NCI-H774 (cell line): ENCODE measurements at places on chromosomes 12 and 14.

- no peak for DNase-seq
Observed at GRCh38 chr12:51864833-51865670, 16.5 kb upstream of the FIGNL2 start.

- no peak for DNase-seq
Observed at GRCh38 chr14:35534208-35534872, 376 bp downstream of the INSM2 start.

DNA sequence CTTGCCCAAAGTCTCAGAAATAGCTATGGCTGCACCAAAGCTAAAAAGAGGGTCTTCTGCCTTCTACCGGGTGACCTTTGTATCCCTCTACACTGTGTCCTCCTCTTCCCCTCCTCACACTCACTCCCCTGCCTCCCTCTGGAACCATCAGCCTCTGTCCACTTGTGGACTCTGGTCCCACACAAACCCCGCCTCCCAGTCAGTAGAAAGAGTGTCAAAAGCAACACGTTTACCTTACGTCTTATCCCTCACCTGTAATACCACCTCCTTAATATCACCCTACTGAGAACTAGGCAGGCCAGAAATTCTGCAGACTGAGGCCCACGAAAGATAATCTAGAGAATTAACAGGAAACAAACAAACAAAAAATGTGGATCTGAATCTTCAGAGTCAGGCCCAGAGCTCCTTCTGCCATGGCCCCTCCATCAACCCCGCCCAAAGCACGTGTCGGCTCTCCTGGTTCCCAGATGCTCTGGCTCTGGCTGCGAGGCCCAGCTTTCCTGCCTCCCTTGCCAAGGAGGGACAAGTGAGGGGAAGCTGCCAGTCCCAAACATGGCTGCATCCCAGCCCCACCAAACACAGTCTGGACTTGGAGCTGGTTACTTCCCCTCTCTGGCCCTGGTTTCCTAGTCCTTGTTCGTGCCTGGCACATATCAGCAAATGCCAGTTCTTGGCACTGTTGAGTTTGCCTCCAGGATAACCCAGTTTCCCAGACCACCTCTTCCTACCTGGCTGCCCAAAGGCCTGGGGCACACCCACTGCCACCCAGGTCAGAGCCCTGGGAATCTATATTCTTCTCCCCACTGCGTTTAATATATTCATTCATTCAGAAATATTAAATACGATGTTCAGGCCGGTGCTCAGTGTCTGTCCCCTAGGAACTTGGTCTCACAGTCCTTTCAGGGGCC, 2.7 kb downstream of the ACTN1 start:
- no peak for DNase-seq

- no peak for DNase-seq
Observed at GRCh38 chr12:6638305-6638704, 2.5 kb upstream of the LPAR5 start.

- DNase-seq: no peak
Observed at GRCh38 chr12:62194616-62195015, 65.6 kb upstream of the USP15 start.

DNA sequence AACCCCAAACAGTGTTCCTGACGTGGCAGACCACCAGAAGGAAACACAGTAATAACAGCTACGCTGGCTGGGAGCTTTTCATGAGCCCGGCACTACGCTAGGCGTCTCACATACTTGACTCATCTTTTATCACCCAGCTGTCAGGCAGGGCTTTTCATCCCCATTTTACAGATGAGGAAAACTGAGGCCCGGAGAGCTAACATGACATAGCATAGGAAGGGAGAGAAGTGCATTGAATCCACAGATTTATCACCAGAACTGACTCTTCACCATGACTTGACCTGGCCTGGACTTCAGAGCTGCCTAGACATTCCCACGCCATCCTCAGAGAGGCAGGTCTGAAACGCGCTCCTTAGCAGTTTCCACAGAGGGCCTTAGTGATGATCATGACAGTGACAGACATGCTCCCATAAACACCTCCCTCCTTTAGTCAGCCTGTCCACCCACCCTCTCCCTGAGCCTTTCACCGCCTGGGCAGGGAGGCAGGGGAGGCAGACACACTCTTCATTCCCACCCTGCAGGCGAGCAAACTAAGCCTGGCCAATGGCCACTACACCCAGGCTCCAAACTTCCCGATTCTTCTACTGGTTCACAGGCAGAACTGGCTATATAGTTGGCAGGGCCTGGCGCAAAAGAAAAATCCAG, 56.2 kb downstream of the RBM19 start:
- no peak for DNase-seq

DNA sequence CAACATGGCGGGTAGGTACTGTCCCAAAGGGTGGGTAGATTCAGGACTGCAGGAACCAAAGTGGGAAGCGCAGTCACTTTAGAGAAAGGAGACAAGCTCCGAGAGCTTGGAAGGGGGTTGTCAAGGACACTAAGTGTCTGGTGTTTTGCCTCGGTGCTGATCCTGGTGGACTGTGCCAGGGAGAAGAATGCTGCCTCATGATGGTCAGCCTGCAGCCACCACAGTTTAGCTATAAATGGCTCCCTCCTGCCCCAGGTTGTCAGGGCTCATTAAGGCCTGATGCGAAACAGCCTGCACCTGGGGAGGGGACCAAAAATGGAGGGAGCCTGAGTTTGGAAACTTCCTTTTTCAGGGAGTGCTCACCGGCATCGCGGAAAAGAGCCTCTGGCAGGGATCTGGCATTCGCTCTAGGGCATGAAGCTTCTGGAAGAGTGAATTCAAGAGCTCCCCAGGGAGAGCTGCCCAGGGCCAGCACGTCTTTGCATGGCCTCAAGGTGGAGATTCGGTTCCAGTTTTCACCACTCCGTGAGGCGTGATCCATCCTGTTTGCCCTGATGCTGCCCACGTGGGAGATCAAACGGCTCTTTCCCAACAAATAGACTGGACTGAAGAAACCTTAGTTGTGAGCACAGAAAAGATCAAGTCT, 164.0 kb downstream of the FOXN3 start:
- DNase-seq: no peak

DNA sequence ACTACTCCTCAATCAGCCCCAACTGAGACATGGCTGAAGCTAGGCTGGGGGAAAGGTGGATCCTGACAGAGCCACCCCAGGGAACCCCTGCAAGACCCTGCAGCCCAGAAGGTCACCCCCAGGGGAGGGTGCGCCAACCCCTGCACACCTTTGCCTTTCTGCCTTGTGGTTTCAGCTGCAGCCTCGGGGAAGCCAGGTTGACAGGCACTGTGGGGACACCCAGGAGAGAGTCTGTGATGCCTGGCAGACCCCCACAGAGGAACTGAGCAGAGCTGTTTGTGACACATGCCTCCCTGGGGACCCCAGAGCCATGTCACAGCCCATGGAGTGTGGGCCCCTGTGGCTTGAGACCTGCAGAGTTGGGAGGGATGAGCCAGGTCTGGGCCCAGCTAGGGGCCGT, 11.8 kb upstream of the HHIPL1 start:
- DNase-seq: no peak

DNA sequence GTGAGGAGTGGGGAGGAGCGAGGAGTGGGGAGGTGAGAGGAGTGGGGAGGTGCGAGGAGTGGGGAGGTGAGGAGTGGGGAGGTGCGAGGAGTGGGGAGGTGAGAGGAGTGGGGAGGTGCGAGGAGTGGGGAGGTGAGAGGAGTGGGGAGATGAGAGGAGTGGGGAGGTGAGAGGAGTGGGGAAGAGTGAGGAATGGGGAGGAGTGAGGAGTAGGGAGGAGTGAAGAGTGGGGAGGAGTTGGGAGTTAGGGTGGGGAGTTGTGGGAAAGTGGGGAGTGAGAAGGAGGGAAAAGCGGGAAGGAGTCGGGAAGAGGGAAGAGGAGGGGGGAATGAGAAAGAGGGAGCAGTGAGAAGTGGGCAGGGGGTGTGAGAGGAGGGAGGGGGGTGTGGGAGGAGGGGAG, 86.1 kb downstream of the B4GALNT3 start:
- no peak for DNase-seq

GRCh38 chr12:125110641-125111360, 45.6 kb downstream of the AACS start:
- DNase-seq: no peak

DNA sequence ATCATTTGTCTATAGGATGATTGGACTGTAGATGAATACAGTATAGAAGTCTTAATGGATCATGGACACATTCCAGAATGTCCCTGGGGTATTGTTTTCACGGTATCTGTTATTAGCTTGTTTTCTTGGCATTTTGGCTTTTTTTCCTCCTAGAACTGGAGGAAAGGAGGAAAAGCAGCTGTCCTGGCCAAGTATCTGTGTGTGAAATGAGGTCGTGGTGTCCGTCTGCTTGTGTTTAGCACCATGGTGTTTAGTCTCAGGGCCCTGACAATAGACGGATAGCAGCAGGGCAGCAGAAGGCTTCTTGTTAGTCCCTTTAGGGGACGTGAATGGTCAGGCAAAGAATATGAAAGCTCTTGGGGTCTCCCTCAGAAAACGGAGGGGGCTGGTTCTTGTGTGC, 21.2 kb downstream of the FGF6 start:
- DNase-seq: no peak

GRCh38 chr14:30450631-30451545, 108.1 kb upstream of the G2E3 start:
- peak; percentile 55 for DNase-seq

GRCh38 chr12:67477681-67478265, 170.8 kb upstream of the DYRK2 start:
- no peak for DNase-seq

- no peak for DNase-seq
Observed at GRCh38 chr12:122724641-122725243, 5.9 kb downstream of the HCAR1 start.

GRCh38 chr12:40375076-40375475, 150.3 kb downstream of the LRRK2 start:
- no peak for DNase-seq

DNA sequence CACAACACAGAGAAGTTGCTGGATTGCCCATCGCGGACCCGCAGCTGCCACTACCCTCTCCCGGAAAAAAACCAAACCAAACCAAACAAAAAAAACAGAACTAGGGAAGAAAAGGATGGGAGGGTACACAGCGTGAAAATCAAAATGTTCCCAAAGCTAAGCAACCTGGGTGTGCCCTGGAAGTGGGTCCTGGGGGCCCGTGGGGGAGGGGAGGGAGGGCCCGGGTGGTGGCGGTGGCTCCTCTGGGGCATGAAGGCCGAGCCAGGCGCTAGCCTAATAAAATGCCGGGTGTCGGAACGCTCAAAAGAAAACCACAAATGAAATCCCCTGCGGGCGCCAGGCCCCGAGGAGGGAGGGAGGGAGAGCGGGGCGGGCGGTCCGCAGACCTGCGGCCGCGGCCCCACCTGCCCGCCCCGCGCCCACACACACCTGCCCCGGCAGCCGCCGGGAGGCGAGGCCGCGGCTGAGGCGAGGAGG, 787 bp downstream of the HECTD4 start:
- DNase-seq: no peak

- DNase-seq: no peak
Observed at GRCh38 chr14:79543967-79544697, 667.2 kb downstream of the DIO2 start.

GRCh38 chr12:30138483-30138882, 354.7 kb upstream of the TMTC1 start:
- no peak for DNase-seq

DNA sequence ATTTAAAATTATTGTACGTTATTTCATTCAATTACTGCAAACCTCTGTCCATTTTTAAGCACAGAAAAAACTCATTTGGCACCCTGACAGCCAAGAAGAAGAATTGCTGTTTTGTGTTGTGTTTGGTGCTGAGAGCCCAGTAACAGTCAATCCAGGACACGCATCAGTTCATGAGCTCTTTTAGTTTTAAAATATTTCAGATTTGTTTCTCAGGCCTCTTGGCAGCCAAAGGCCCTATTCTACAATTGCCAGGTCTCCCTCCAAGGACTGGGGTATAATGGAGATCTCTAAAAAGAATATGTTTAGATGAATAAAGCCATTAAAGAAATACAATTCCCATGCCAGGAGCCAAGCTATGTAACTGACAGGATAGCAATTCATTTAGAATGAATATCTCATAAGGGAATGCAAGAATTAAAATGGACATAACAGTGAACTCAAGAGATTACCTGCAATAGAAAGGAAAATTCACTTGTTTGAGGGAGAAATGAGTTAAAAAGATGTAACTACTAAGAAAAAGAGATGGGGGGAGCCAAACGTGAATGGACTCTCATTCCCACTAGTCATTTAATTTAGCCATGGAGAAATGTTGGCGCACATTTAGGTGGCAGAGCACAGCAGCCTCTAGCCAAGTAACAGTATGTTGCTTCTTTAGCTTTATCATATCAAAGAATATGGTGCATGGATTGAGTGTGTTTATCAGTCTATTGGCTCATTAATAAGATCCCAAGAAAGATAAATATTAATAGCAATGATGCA, 140.6 kb upstream of the PELI2 start:
- no peak for DNase-seq

GRCh38 chr12:106329231-106329982, 26.9 kb downstream of the TCP11L2 start:
- DNase-seq: peak; percentile 17

DNA sequence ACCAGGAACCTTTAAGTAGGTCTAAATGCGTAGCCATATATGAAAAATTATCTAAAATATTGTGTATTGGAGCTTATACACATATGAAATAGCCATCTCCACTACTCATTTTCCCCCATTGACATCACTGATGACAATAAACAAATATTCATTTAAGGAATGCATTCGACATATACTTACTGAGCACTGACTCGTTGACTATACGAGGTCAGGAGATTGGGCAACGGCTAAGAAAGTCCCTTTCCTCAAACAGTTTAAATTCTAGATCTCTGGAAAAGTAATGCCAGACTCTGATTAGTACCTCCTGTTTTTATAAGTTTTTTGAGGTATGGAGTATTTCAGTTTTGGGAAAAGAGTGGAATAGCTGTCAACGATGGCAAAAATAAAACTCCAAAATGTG, 139.4 kb upstream of the DIO2 start:
- DNase-seq: no peak

DNA sequence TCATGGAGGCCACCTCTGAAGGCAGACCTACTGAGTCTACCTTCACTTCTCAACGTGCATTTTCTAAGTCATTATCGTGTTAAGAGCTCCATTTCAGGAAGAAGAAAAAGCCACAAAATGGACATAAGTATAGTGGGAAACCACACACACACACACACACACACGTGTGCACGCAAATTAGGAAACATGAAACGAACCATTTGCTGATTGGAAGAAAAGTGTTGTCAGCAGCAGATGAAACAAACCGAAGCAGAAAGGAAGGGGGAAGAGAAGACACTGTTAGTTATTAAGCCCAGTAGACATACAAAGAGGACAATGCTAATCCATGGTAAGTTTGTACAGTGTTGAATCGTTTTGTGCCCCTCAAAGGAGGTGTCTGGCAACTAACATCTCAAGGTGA, 9.9 kb upstream of the VPS33A start:
- DNase-seq: no peak

DNA sequence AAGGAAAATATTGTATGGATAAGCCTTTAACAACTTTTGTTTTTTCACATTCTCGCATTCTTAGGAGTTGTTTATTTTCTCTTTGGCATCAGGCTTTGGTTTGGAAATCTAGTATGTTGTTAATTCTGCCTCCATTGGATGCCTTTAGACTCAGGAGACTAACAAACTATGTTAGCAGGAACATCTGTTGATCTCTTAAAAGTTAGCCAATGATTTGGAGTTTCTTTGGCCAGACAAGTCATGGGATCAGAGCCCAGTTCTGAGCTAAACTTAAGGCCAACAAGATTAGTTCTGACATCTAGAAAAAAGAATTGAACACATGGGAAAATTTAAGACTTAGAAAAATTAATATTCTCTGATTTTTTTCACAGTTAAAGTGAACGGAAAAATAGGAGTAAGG, 35.3 kb upstream of the STRAP start:
- DNase-seq: no peak

- no peak for DNase-seq
Observed at GRCh38 chr14:64417055-64417770, 29.1 kb downstream of the MTHFD1 start.
